Activated T-cell treated with anti-CD3 and anti-CD28 coated beads for 1 hour (primary cell): ENCODE measurements at places on chromosomes 11 and 22.

GRCh38 chr11:68312780-68313573 lies 586 bp downstream of the LRP5 start:
- no peak for DNase-seq

GRCh38 chr11:36385121-36385970 lies 89.3 kb downstream of the PRR5L start:
- DNase-seq = no peak

- DNase-seq = no peak
Measured at GRCh38 chr11:26753723-26754504, 32.1 kb upstream of the SLC5A12 start.

- no peak for DNase-seq
Measured at GRCh38 chr11:120441592-120441991, 70.0 kb upstream of the GRIK4 start.

DNA sequence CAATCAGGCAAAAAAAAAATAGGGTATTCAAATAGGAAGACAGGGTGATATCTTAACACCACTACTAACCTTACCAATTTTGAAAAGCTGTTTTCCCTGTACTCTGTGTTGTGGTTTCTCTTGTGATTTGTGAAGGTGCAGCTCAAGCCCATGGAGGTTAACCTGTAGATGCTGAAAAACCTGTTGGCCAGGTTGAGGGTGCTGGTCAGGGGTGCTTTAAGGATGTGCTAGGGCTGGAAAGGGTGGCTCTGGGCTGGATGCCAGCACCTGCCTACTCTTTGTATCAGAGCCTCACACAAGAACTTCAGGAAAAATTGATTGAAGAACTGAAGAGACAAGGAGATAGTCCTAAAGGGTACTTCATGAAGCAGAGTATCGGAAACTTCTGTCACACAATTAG lies 18.3 kb upstream of the OR5M8 start:
- no peak for DNase-seq

DNA sequence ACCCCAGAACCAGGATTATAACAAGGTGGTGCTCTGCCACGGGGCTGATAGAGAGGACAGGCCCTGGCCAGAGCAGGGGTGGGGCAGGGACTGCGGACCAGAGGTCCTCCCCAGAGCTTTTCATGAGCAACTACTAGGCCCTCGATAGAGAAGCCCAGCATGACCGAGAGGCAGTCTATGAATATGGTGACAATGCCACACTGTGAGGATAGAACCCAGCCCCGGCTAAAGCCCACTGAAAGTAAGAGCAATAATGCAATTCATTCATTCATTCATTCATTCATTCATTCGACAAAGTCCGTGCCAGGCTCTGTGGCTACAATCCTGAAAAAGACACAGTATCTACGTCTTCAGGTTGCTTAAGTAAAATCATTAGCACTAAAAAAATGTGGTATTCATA lies 35.6 kb upstream of the CD5 start:
- no peak for DNase-seq

DNA sequence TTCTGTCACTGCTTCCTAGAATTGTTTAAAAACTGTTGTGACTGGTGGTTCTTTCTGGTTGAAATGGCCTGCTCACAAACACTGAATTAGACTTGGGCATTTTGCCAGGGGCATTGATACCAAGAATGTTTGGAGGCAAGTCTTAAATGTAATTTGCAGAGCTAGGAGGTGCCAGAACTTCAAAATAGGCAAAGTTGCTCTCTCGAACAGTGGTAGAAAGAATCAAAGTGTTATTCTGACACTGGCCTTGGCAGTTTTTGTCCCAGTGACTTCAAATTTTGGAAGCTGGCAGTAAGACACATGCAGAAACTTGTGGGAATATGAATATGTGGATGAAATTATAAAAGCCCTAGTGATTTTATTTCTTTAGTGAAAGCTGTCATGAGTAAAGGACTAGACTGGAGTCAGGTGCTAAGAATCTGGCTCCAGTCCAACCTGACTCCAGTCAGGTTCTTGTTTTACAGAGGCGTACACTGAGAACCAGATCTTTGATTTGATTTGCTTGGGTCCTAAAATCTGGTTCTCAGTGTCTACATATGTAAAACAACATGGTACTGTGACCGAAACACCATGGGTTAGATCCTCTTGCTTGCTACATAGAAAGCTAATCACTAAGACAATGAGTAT lies 20.9 kb downstream of the SVIP start:
- no peak for DNase-seq

DNA sequence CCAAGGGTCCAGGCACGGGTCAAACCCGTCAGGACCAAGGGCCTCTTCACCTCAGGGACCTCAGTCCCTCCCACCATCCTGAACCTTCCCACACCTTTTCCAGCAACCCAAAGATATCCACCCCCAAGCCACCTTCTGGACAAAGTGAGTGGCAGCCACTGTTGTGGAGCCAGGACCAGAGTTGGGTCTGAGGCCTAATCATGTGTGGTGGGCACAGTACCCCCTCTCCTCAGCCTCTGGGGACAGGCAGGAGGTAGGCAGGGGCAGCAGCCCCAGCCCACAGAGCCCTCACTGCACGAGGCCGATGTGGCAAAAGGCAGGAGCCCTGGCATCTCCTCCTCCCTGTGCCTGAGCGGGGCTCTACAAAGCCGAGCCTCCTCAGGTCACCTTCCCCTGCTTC lies 2.5 kb downstream of the KCNJ11 start:
- no peak for DNase-seq

- no peak for DNase-seq
Measured at GRCh38 chr11:88623531-88623930, 286.0 kb upstream of the CTSC start.

DNA sequence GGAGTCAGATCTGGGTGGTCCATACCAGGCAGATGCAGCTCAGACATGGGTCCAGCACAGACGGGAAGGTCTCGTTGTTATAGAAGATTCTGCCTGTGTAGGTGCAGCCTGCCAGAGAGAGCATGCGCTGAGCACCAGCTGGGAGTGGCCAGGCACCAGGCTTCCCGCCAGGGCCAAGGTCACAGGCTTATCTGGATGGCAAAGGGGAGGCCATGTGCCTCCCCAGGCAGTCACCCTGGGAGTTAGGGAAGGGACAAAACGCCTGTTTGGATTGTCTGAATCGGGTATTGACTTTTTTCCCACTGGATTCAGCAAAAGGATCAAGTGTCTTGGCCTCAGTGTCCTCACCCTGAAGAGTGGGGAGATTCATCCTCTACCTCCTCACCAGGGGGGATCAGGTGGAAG lies 26.5 kb downstream of the PGA5 start:
- no peak for DNase-seq

GRCh38 chr11:94815705-94816344 lies 47.7 kb downstream of the AMOTL1 start:
- DNase-seq = no peak

DNA sequence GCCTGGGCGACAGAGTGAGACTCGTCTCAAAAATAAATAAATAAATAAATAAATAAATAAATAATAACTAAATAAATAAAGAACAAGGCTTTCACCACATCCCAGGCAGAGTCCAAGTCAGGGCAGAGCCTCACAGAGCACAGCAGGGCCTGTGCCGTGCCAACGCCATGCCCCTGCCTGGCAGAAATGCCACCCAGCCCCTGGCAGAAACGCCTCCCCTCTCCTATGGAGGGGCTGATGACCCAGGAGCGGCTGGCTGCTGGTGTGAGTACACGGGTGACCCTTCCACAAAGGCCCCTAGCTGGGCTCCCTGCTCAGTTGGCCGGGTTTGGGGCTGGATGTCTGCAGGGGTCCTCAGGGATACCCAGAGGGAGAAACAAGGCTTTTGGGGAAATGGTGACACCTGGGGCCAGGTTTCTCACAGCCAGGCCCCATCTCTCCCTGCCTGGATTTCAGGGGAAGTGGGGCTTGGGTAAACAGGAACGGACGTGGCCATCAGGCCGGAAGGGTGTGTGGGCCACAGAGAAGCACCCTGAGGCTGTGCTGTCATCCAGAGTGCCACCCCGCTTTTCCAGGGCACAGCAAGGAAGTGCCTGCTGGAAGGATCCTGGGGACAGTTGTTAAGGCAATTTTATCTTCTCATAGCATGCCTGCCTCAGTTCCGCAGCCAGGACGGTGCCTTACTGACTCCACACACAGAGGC lies 5.1 kb downstream of the BID start:
- DNase-seq = no peak
